Tibial nerve (tissue), 4 donors: ENCODE measurements at places on chromosomes 6 and 20. TPM values are rescaled to one million over a fixed set of nuclear protein-coding genes. Genes with fewer than 3 reads are reported as not detected.

- DNase-seq, result no peak
- no peaks in the 10 kb centered on the region for H3K36me3 ChIP-seq
- peaks cover 36% of the 10 kb centered on the region for H3K4me1 ChIP-seq
Measured at GRCh38 chr20:53903652-53903987, 166.8 kb downstream of the BCAS1 start.

The TRIM15 gene
- total RNA-seq, result not detected

- no peaks in the 10 kb centered on the region for H3K4me1 ChIP-seq
- no peak for DNase-seq
- no peak overlapping the region for H3K4me3 ChIP-seq
- H3K27me3 ChIP-seq, result no peaks in the 10 kb centered on the region
- H3K27ac ChIP-seq, result no peak overlapping the region
- no peaks in the 10 kb centered on the region for H3K36me3 ChIP-seq
Measured at GRCh38 chr6:113978084-113978675, 7.2 kb upstream of the HDAC2 start.

The AIF1 gene
- 49.4 TPM for total RNA-seq

The HLA-DQB1 gene
- 12.0 TPM for total RNA-seq

DNA sequence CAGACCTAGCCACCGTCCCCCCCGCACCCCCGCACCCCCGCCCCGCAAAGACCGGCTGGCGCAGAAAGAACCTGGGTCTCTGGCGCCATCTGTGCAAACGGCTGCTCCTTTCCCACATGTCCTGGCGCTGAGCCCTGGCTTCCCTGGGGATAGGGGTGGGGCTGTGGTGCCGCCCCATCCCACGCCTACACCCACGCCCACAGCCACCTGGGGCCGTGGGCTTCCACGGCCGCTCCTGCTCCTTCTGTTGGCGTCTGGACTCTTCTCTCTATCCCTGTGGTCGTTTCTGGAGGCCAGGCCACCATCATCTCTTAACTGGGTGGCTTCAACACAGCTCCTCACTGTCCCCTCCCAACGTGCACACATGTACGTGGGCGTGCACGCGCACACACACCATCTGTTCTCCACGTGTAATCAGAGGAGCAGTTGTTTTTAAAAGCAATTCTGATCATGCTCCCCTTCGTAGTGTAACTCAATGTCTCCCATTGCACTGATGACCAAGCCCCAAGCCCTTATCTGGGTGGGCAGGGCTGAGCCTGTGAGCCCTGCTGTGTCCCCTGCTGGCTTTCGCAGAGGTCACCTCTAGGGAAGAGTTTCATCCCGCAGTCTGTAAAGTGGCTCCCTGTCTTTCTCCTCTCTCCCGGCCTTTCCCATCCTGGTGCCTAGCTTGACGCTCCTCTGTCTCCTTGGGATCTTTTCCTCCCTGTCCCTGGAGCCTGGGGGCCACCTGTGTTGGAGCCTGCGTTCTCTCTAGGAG, 31.9 kb upstream of the FAM83D start:
- DNase-seq, result no peak
- H3K4me1 ChIP-seq, result peaks cover 10% of the 10 kb centered on the region
- no peaks in the 10 kb centered on the region for H3K36me3 ChIP-seq
